ENCODE measurements at places on chromosomes 7 and 10. TPM values are rescaled to one million over a fixed set of nuclear protein-coding genes. Genes with fewer than 3 reads are reported as not detected.

DNA sequence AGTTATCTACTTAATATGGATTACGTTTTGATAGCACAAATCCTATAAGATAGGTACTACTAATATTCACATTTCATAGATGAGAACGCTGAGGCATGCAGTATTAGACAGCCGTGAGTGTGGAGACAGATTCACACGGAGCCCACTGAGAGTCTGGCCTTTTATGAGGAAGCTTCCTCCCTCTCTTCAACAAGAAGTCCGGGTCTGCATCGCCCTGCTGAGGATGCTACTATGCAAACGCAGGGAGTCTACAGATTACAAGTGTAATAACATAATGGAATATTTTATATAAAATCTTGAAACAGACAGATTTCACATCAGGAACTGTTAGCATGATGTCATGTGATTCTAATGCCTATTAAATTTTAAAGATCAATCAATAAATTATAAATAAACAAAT, 255.9 kb upstream of the GLI3 start:
- peaks cover 8% of the 10 kb centered on the region for H3K4me1 ChIP-seq
- no peak for DNase-seq
- peak overlapping the region; percentile 47 for H3K4me3 ChIP-seq
- no peaks in the 10 kb centered on the region for H3K36me3 ChIP-seq
- peaks cover 14% of the 10 kb centered on the region for H3K27me3 ChIP-seq

- no peak overlapping the region for H3K27ac ChIP-seq
- no peaks in the 10 kb centered on the region for H3K27me3 ChIP-seq
- no peak overlapping the region for H3K4me3 ChIP-seq
- no peaks in the 10 kb centered on the region for H3K36me3 ChIP-seq
- H3K4me1 ChIP-seq, result no peaks in the 10 kb centered on the region
- peak; percentile 58 for DNase-seq
These were observed 10.8 kb upstream of the PYROXD2 start for GRCh38 chr10:98425511-98426352.

GRCh38 chr10:103449208-103450144, 2.7 kb downstream of the CALHM2 start:
- H3K36me3 ChIP-seq, result peaks cover 42% of the 10 kb centered on the region
- no peak overlapping the region for H3K4me3 ChIP-seq
- H3K4me1 ChIP-seq, result peaks cover 5% of the 10 kb centered on the region
- no peak for DNase-seq
- H3K27me3 ChIP-seq, result no peaks in the 10 kb centered on the region

GRCh38 chr10:47379445-47379785, 4.7 kb downstream of the ZNF488 start:
- H3K27ac ChIP-seq, result no peak overlapping the region
- H3K27me3 ChIP-seq, result no peaks in the 10 kb centered on the region
- DNase-seq, result no peak
- no peak overlapping the region for H3K4me3 ChIP-seq
- peaks cover 19% of the 10 kb centered on the region for H3K4me1 ChIP-seq

The ELN gene
- total RNA-seq, result 110 TPM

The CHAT gene
- total RNA-seq, result not detected

The RNLS gene
- total RNA-seq, result not detected

The GPR85 gene
- total RNA-seq, result 13.2 TPM

The KAZALD1 gene
- total RNA-seq, result 58.1 TPM

DNA sequence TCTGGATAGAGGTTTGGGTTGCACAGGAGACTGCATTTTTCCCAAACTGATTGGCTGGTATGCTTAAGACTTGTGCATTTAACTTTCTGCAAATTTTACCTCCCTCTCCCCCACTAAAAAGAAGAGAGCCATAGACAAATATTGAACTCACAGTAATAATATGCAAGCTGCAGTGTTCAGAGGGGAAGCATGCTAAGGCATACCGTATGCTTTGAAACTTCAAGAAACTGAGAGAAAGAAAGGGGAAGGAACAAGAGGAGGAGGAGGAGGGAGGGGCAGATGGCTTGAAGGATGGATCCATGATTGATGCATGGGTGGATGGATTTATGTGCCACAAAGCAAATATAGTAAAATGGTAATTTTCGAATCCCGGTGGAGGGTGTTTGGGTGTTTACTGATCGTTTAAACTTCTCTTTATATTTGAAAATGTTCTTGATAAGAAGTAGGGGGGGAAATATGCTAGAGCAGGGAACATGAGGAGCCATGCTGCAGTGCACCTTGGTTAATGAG, 7.8 kb upstream of the KLF6 start:
- no peak overlapping the region for H3K27ac ChIP-seq
- H3K27me3 ChIP-seq, result no peaks in the 10 kb centered on the region
- H3K36me3 ChIP-seq, result no peaks in the 10 kb centered on the region
- no peaks in the 10 kb centered on the region for H3K4me1 ChIP-seq
- H3K4me3 ChIP-seq, result no peak overlapping the region

The TASOR2 gene
- total RNA-seq, result 63.2 TPM
